Esophagus squamous epithelium (tissue), 5 donors: ENCODE measurements at places on chromosomes 3 and 15.

- no peak for DNase-seq
These were observed 228.0 kb downstream of the UACA start for GRCh38 chr15:70535071-70535954.

DNA sequence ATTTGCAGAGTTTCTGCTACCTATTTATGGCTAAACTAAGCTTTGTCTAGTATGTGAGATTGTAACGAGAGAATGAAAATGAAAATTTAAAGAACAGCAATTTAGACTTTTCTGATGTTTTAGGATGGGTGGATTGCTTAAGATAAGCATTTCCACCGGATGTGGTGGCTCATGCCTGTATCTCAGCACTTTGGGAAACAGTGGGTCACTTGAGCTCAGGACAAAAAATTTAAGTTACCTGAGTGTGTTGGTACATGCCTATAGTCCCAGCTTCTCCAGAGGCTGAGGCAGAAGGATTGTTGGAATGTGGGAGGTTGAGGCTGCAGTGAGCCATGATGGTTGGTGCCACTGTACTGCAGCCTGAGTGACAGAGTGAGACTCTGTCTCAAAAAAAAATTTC is 3.3 kb downstream of the PPP4R2 start:
- no peak for DNase-seq

DNA sequence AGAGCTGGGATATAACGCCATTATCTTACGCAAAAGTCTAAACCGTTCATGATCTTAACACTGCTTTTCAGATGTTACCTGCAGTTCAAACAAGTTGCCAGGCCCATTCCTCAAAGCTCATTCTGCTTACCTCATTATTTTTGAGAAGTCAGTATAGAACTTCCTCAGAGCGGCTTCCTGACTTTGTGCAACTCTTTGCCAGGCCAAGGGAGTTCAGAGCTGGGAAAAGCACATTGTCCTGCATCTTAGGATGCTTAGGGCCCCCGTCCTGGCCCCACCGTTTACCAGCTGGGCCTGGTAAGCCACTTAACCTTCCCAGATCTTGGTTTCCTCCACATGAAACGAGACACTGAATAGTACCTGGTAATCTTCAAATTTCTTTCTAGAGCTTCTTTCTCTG is 6.8 kb upstream of the C2CD4B start:
- DNase-seq, result no peak

GRCh38 chr3:33380653-33381052 is 59.6 kb downstream of the UBP1 start:
- no peak for DNase-seq

DNA sequence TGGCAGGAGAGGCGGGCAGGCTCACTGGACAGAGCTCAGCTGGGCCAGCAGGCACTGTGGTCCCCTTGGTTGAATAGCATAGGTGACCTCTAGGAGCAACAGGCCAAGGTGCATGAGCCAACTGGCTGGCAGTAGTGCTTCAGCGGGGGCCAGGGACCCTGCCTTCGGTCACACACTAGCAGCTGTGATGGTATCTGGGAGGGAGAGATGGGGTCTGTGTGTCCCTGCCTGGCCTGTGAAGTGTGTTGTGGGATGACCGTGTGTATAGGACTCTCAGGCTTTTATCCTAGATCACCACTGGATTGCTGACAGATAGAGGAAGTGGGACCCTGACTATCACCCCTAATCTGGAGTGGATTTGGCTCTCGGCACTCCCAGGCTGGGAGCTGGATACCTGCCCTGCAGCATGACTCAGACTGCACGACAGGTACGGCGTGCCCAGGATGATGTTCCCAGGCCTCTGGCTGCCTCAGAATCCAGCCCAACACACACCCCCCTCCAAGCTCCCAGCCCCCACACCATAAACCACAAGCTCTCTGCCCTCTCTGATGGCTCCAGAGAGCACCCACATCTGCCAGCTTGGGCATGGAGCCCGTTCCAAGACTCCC is 7.8 kb downstream of the RPS17 start:
- no peak for DNase-seq

DNA sequence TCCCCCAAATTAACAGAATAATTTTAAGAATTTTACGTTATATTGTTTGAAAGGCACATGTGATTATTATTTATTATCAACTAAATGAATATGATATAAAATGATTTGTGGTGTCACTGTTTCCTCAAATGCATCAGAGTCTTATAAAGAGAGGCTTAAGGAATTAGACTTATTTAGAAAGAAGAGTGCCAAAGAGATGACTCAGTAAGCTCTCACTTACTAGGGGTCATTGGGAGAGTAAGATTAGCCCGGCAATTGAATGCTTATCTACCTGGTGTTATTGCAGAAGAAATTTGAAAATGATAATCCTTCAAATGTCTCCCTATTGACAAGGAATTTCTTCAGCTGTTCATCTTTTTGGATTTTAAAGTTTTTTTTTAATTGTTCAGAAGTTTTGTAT is 408.7 kb downstream of the OXSM start:
- no peak for DNase-seq
